Fibroblast of skin of right biceps (primary cell): ENCODE measurements at places on chromosomes 5 and 9.

GRCh38 chr9:90680534-90680933, 37.9 kb upstream of the DIRAS2 start:
- no peak for DNase-seq

GRCh38 chr9:135033487-135033886, 54.0 kb upstream of the OLFM1 start:
- no peak for DNase-seq

GRCh38 chr5:122656577-122656976, 118.3 kb upstream of the SNX2 start:
- no peak for DNase-seq

GRCh38 chr5:147400126-147400809, 109.6 kb downstream of the DPYSL3 start:
- no peak for DNase-seq

DNA sequence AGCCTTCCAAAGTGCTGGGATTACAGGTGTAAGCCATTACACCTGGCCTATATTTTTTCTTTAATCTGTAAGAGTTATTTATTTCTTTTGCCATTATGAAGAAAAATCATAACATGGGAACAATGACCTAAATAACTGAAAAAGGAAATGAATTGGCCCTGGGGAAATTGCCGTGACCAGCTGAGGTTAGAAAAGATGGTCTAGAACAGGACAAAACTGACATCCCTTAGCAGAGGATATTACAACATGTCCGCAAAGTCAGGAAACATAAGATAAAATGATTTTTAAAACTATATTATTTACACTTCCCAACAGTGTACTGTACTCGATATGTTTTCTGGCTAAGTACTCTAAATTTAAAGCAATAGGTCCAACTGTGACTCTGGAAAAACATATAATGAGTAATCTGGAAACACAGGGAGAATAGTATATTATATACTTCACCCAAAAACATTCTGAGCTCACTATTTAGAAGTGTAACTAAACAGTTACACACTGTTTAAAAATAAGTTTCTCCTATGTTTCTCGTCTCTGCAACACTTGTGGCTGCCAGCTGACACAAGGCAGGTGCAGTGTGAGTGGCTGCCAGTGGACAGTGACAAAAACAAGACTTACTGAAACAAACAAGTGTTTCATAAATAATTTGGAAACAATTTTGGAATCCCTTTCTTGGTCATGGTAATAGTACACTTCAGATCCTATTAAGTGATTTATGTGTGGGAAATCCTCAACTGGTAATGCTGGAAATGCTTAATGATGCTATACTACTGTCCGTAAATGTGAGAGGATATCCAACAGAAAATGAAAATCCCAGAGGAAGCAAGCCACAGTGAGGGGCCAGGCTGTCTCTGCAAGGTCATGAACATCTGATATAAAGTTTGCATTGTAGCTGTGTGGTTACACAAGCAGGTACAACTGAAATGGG, 69.1 kb downstream of the C9orf85 start:
- DNase-seq: no peak

DNA sequence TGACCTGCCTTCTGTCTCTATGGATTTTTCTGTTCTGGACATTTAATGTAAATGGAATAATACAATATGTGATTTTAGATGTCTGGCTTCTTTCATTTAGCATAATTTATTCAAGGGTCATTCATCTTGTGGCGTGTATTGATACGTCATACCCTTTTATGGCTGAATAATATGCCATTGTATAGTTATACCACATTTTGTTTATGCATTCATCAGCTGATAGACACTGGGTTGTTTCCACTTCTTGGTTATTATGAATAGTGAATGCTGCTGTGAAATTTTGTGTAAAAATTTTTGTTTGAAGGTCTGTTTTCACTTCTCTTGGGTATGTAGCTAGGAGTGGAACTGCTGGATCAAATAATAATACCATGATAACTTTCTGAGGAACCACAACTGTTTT, 298.9 kb downstream of the CCDC171 start:
- no peak for DNase-seq

GRCh38 chr5:166963596-166963995, 1327.8 kb upstream of the WWC1 start:
- no peak for DNase-seq

DNA sequence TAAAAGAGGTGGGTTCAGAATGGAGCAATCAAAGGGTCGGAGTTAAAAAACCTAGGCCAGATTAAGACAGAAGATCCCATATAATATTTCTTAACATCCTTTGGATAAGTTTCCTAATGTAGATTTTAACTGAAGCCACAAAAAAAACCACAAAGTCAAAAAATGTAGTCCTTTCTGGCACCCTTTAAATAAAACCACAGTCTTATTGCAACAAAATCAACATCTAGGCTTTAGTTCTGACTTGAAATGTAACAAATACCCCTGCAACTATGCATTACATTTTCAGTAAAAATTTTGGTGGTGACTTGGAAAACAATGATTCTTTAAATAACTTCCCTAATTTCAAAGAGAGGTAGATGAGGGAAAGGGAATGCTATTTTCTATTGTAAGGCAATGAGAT, 109.2 kb downstream of the PSAT1 start:
- DNase-seq: peak; percentile 38
